ENCODE measurements at places on chromosomes 3 and 15. TPM values are rescaled to one million over a fixed set of nuclear protein-coding genes. Genes with fewer than 3 reads are reported as not detected.

GOLGA8T gene
- total RNA-seq, result 0.65 TPM

ARPIN gene
- 12.0 TPM for total RNA-seq

GALK2 gene
- 36.5 TPM for total RNA-seq

CTXN2 gene
- total RNA-seq, result not detected

CFAP20DC gene
- 0.22 TPM for total RNA-seq

KBTBD12 gene
- total RNA-seq, result 29.7 TPM

TTLL13 gene
- not detected for total RNA-seq

GRIP2 gene
- 39.3 TPM for total RNA-seq

ZNF717 gene
- total RNA-seq, result 7.5 TPM

CELF6 gene
- 1.6 TPM for total RNA-seq

FETUB gene
- not detected for total RNA-seq

DNA sequence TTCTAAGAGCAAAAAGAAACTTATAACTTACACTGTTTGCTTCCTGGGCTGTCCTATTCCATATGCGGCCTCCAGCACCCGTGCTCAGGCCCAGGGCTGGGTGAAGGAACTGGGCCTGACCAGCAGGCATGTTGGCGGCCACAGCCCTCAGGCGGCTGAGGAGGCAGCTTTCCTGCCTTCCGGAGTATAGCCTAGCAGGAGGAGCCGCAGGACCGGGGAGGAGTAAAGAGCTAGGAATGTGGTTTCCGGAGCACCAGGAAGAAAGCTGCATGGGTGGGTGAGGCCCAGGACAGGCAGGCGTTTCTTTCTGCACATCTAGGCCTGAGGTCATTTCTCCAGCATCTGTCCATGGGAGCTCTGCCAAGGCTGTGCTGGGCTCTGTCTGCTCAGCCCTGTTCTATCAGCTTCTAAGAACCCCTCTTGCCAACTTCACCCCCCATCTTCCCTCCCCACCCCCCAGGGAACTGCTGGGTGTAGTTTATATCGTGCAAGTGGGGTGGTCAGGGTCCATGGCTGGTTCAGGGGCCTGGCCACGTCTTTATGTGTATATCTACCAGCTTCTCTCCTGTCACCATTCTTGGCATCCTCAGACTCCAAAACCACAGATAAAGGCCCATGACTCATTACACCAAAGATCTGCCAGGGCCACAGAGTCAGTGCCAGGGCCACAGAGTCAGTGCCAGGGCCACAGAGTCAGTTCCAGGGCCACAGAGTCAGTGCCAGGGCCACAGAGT is 7.8 kb upstream of the KIF7 start:
- DNase-seq, result peak; percentile 85

DNA sequence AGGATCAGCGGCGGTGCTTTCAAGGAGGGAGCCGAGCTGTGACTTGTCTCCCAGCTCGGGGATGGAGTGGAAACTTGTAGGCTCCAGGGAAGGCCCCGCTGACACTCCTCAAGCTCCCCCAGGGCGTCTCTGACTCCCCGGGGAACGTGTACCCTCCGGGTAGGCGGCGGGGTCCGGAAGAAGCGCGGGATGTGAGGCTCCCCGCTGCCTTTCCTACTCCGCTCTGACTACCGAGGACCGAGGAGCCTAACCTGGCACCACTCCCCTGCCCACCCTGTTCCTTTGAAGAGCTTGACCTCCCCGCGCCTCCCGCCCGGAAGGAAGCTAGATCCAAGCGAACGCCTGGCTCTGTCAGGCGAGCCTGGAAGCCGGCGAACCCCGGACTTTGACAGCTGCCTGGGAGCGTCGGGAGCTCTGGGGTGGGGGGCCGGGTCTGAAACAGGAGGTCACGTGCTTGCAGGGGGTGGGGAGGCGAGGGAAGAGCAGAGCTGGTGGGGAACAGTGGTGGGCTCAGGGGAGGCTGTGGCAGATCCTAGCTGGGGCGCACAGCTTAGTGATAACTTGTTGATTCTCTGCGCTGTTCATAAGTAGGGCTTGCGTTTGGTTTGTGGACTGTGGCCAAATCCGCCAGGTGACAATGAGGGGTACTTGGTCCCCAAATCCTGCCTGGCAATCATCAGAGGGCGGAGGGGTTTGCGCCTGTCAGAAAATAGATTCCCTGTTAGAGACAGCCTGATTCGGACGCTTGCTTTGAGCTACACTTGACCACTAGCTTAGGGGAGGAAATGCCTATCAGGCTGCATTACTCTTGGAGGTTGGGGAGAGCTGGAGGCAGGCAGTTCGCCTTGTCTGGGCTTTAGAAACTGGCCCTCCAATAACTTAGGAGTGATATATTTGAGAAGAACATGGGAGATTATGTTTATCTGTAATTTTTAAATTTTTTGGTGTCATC is 1.2 kb downstream of the CLSTN2 start:
- DNase-seq, result no peak

DNA sequence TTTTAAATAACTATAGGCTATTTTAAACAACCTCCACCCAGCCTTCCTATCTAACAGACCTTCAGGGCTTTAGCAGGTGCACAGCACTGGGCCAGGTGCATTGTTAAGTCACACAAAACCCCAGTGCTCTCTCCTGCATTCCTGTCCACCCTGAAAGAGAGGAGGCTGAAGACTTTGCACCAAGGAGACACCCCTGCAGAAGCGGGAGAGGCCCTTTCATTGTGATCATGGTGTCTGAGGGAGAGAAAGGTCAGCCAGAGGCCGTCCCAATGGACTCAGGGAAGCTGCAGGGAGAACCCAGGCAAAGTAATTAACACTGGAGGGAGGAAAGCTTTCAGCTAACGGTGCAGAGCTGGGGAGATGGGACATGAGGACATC is 5.2 kb downstream of the LRIG1 start:
- no peak for DNase-seq

GRCh38 chr15:58608711-58609110 is 140.8 kb downstream of the ADAM10 start:
- no peak for DNase-seq

- DNase-seq, result no peak
Observed at GRCh38 chr15:47767035-47767434, 49.7 kb downstream of the SEMA6D start.

GRCh38 chr3:152252755-152253154 is 16.0 kb upstream of the MBNL1 start:
- no peak for DNase-seq

- DNase-seq, result no peak
Observed at GRCh38 chr15:88509321-88509720, 37.2 kb downstream of the DET1 start.

- DNase-seq, result no peak
Observed at GRCh38 chr15:28110481-28110881, 11.4 kb upstream of the OCA2 start.

DNA sequence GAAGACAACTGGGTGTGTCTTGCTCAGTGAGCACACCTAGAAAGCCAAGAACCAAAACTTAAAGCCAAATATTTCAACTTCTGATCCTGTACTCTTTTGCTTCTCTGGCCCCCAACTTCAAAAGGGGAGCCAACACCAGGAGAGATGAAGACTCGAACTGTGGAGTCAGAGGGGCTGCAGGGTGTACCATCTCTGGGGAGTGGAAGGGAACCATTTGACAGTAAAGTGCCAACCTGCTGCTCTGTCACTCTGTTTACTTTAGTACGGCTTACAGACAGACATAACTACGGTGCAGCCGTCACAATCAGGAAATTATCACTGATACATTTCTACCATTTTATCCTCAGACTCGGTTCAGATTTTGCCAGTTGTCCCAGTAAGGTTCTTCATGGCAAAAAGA is 1.6 kb downstream of the FBXO22 start:
- DNase-seq, result no peak

GRCh38 chr3:123331006-123331405 is 117.9 kb downstream of the ADCY5 start:
- DNase-seq, result no peak

GRCh38 chr3:138327831-138328230 is 1.8 kb downstream of the NME9 start:
- no peak for DNase-seq

GRCh38 chr3:118036215-118036614 is 998.4 kb downstream of the IGSF11 start:
- DNase-seq, result no peak

- no peak for DNase-seq
Observed at GRCh38 chr3:172082269-172082668, 42.9 kb downstream of the FNDC3B start.

GRCh38 chr15:29612096-29612495 is 210.2 kb downstream of the TJP1 start:
- no peak for DNase-seq

GRCh38 chr3:15206662-15207576 is 873 bp downstream of the CAPN7 start:
- DNase-seq, result peak; percentile 77

DNA sequence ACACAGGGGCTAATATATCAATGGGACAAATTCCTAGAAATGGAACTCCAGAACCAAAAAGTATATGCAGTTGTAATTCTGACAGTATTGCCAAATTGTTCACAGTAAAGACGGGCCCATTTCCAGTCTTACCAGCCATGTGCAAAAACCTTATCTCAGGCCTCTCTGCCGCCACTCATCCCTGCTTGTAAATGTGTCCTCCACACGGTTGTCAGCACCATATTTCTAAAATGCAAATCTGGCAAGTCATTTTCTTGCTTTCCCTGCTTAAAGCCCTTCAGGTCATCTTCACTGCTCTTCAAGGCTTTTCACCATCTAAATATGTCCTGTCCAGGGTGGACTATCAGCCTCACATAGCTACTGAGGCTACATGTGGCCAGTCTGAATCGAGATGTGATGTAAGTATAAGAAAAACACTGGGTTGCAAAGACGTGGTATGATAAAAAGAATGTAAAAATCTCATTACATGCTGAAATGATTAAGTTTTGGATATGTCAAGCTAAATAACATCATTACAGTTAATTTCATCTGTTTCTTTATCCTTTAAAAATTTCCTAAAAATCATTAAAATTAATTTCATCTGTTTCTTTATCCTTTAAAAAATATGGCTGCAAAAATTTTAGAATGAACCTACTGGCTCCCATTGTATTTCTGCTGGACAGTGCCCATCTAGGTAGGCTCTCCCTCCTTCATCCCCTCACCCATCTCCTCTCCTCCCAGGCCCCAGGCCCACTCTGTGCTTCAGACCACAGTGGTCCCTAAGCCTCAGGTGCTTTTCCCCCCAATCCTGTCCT is 980 bp downstream of the PARP9 start:
- DNase-seq, result no peak

GRCh38 chr3:173976281-173976680 is 578.7 kb downstream of the NLGN1 start:
- DNase-seq, result no peak

- no peak for DNase-seq
Observed at GRCh38 chr3:189862385-189862998, 231.3 kb downstream of the TP63 start.

- no peak for DNase-seq
Observed at GRCh38 chr15:45863881-45864580, 229.2 kb downstream of the SQOR start.

All from Right ventricle myocardium inferior (tissue), 1 donor.